RPMI7951 (cell line): ENCODE measurements at places on chromosomes 1 and 21. TPM values are rescaled to one million over a fixed set of nuclear protein-coding genes. Genes with fewer than 3 reads are reported as not detected.

GRCh38 chr1:57204942-57205787 lies 218.7 kb downstream of the DAB1 start:
- no peak for DNase-seq

DNA sequence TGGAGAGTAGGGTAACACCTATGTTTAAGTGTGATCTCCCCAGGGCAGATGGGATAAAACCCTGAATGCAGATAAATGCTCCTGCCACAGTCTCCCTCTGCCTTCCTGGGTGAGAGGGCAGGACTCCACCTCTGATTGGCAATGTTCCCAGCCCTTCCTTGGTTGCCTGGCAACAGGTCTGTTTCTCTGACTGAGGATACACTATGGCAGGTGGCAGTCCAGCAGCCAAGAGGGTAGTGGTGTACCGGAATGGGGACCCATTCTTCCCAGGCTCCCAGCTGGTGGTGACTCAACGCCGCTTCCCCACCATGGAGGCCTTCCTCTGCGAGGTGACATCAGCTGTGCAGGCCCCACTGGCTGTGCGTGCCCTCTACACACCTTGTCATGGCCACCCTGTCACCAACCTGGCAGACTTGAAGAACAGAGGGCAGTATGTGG lies at the start of gene DCDC2B:
Gene DCDC2B (plus strand): TSS at position 199 of the 438 bp plus-strand sequence. CDS start 5 bp downstream, at position 204.
- DNase-seq = peak; percentile 72

Gene TIMM17A
- total RNA-seq = 64.5 and 74.3 TPM in 2 replicates

- no peak for DNase-seq
These were observed 46.4 kb downstream of the ABCG1 start for GRCh38 chr21:42265231-42265812.

- DNase-seq = no peak
These were observed 1.7 kb upstream of the IKBKE start for GRCh38 chr1:206468571-206468970.

DNA sequence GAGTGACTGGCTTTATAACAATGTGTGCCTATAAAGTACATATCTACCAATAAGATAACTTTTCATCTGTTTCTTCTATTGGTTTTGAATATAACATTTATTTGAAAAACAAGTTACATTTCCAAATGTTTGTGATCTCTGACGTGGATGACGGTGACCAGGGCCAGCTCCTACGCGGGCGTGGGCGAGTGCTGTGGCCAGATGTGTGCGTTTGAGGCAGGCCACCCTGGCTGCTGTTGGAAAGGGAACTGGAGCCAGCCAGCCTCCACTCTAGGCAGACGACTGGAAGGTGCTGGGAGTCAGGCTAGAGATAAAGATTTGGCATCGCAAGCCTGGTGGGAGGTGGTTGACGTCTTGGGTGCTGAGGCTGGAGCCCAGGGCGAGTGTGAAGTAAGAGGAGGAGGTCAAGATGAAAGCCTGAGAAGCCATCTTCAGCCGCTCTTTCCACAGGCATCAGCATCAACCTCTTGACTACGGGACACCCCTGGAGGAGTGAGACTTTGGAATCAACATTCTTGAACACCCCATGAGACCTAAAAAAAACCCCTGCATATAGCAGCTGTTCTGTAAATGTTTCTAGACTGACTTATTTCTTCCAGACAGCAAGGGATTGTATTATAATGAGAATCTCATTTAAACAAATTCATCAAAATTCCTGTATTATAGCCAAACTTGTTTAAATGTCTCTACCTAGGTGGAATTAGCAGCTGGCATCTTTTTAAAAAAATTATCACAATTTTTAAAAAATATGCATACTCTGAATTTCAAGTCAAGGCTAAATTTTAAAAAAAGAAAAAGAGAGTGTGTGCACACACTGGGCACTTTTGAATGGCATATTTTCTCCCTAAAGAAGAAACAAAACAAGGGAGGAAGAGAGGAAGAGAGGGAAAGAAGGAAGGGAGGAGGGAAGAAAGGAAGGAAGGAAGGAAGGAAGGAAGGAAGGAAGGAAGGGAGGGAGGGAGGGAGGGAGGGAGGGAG lies 112.5 kb upstream of the SLC44A3 start:
- no peak for DNase-seq

GRCh38 chr1:28247612-28248272 lies 11.6 kb upstream of the SESN2 start:
- no peak for DNase-seq

DNA sequence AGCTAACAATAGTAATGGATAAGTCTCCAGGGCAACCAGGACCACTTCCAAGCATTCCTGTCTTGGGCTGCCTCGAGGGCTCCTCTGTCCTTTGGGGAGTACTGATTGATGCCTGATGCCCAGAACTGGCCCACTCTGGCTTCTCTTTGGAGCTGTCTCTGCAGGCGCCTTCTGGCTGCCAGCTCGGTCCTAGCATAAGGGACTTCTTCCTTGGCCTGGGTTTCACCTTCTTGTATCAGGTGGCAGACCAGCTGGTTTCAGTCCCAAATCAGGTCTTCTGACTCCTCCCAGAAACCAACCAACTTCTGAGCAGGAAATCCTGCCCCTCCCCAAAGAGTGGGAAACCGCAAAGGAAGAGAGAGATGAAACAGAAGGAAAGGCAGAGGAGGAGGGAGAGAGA lies 10.6 kb downstream of the G0S2 start:
- no peak for DNase-seq

DNA sequence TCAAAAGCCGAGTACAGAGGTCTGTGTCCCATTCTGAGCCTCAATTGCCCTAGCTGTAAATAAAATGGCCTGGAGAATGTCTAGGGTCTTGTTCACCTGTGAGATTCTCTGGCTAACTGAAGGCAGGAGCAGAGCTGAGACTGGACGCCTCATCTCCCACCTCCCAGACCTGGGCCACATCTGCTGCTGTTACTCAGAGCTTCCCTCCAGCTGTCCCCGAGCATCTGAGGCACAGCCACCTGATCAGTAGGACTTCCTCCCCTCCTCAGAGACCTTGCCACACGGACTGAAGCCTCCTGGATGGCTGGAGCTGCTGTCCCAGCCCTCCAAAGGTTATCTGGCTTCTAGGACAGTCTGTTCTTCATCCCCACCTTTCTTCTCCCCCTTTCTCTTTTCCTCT lies 62.4 kb downstream of the TMEM53 start:
- no peak for DNase-seq

DNA sequence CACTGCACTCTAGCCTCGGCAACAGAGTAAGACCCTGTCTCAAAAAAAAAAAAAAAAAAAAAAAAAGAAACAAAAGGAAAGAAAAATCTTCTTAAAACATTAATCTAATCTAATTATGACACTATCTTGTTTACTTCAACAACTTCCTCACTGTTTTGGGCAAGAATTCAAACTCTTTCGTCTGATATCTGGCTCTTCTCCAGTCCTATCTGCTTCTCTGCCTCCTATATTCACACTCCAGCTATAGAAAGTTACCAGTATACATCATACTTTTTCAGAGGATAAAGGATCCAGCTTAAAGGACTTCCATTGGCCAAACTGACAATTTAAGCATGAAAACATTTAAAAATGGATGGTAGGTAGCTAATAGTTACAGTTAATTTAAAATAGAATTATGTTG lies 47.3 kb downstream of the EIF2B3 start:
- no peak for DNase-seq

GRCh38 chr1:28143496-28144202 lies 32.8 kb downstream of the PTAFR start:
- DNase-seq = no peak

DNA sequence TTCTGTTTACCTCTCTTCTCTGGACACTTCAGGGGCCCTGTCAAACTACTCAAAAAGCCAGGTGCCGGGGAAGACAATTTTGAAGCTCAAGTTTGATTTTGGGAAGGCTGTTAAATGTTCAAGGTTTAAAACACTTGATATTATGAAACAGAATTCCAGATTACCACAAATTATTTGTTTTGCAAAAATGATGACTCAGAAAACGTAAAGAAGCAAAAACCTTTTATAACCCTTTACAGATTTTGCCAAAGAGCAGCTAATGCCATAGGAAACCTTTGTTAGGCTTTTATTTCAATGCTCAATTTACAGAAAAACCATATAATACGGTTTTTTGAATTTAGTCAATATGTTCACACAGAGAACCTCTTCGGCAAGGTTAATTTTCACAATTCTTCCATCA lies 593.4 kb upstream of the ZP4 start:
- DNase-seq = no peak

DNA sequence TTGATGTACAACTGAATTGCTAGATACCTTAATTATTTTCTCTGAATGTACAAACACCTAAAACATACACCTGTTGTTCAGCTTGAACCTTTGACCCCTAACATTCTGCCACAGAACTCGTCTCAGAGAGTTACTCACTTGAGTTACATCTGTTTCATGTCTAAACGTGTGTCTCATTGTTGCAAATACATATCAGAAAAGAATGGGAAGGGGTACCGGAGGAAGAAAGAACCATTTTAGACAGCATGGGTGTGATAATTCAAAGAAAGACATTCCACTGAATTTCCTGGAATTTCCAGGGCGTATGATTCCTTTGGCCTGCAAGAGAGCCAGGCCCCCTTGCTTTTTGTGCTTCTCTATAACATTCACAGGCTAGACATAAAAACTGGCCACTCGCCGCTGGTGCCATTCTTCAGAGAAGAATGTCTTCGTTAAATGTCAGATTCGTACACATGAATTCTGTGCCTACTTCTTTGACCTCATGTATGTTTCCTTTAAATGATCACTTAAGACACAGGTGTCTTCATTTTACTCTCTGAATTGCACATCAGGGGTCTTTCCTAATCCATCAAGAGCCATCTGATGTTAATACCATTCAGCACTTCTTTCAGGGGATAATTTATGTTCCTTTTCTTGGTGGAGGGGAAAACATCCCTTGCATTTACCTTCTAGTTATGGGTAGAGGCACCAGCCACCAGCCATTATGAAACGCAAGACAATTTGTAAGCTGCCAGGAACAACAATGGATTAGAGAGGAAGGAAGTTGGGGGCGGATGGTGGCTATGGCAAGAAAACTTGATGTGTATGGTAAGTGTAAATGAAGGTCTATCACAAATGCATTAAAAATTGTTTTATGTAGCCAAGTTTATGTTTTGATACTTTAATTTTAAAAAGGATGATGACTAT lies 12.7 kb downstream of the ATF3 start:
- DNase-seq = no peak

DNA sequence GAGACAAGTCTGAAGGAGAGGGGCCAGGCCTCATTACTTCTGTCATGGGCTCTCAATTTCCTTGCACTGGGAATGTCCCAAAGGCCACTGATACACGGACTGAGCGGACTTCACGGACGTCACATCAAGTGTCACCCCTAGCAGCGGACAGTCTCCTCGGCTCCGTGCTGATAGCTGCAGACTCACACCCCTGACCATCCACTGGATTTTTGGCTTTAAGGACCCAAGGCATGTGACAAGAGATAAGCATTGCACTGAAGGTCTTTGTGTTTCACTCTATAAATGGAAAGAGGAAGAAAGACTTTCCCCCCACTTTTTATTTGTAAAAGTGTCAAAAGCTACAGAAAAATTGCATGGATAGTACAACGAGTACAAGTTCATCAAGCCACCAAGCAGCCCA lies 200.4 kb upstream of the FGGY start:
- DNase-seq = no peak

DNA sequence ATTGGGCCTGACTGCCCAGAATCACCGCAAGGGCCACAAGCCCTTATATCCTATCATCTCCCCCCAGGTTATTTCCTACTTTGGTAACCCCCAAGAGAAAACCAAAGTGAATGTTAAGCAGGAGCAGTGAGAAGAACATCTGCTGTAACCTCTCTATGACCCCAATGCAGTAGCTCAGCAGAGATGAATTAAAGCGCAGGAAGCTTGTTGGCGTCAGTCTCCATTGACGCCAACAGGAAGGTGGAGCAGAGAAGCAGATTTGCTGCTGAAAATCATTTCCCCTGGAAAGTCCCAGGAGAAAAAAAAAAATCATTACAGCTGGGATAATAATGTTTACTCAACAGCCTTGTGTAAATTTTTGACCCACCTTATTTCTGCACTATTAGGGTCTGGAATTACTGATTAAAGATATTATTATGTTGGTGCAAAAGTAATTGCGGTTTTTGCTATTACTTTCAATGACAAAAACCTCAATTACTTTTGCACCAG lies 33.2 kb upstream of the FAM163A start:
- peak; percentile 45 for DNase-seq

GRCh38 chr1:227225715-227226346 lies 92.5 kb downstream of the CDC42BPA start:
- peak; percentile 38 for DNase-seq

DNA sequence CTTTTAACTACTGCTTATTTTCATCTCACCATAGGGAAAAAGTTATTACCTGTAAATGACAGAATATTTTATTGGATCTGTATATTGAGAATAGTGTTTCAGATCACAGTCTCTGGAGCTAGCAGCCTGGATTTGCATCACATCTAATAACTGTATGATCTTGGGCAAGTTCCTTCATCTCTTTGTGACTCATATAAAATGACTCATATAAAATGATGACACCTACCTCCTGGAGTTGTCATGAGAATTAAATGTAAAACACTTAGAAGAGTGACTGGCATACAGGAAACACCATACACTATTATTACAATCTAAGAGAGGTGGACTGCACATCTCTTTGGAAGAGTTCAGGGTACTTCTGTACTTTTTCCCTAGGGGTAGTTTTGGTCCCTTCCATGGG lies 421.3 kb downstream of the NEGR1 start:
- DNase-seq = no peak
